ENCODE measurements at places on chromosomes 2 and 18.

DNA sequence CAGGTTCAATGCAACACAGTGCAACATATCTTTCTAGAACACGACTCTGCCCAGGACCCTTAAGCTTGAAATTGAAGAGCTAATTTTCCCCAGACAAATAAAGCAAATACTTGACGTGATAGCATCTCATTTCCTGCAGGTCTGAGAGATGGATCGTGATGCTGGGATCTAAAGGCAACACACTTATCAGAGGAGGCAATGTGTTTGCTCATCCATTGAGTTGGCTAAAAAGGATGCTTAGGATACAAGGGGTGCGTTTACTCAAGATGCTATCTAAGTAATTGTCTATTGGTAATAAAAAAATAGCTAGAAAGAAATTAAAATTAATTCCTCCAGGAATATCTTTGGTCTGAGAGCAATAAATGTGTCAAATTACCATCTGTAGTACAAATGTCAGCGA, 129.0 kb downstream of the SOCS6 start:
- no peak for DNase-seq

- no peak for DNase-seq
Observed at GRCh38 chr2:224221455-224221913, 180.4 kb downstream of the FAM124B start.

GRCh38 chr2:47334356-47335136, 68.4 kb upstream of the MSH2 start:
- no peak for DNase-seq

DNA sequence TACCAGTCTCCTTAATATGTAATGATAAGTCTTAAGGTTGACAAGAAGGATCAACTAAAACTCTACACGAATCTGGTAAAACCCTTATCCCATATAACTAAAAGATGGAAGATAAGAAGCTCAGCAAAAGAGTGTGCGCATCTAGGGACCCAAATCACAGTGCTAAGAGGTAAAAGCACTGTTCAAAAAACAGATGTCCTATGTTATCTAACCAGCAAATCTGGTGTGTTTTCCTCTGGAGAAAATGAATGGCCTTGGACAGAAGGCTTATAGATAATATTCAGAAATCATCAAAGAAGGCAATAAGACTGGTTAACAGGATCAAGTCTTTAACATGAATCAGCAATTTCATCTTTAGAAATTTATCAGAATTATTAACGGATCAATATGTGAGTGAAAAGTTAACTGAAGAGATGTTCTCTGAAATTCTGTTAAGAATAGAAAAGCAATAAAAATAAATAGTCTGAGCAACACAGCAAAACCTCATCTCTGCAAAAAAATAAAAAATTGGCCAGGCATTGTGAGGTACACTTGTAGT, 47.1 kb downstream of the RPRD1A start:
- DNase-seq = no peak

DNA sequence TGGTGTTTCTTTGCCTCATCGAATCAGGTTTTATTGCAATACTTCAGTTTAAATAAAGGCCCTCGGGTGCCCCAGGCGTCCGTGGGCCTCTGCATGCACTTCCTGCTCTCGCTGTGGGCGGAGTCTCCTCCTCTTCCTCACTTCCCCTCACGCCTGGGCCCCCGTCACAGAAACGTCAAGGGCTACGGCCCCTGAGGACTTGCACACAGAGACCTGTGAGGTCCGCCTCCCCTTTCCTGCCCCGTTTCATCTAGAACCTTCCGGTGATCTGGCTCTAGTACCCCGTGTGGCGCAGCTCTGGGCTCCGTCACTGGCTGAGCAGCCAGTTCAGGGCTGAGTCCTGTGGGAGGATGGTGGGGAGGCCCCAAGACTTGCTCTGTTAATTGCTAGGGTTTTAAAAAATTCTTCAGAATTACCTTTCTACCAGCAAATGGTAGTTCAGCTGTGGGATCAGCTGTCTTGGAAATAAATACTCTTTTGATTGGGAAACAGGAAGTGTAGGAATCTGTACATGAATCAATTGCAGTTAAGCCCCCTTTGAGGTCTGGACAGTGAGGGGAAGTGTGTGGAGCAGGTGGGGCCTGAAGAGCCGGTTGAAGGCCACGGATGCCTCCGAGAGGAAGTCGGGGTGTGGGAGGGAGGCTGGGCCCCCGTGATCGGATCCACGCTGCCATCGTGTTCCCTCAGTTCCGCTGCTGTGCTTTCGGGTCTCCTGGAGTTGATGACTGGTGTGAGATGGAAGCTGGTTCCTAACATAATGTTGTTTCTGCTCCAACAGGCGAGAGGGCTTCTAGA, 10.2 kb downstream of the NFATC1 start:
- peak; percentile 84 for DNase-seq

DNA sequence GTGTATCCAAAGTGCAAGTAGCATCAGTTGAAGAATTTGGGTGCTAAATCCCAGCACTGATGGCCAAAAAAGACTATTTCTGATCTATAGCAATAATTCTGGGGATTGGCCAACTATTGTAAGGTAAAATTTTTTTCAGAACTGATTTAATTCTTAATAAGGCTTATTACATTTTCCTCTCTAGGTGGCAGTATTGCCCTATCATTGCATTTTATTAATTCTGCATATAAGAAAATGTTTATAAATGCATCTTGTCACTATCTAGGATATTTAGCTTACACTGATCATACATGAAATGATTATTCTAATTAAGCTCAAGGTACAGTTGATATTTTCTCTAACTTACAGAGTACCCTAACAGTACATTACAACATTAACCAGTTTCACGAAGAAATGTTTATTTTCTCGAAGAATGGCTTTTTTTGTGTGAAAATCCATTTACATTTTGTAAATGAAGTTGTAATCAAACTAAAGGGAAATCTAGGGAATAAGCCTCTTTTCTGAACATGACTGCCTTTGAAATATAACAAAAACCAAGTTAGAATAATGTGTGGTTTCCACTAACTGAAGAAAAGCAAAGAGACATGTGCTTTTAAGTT, 11.0 kb downstream of the TTN start:
- DNase-seq = no peak

DNA sequence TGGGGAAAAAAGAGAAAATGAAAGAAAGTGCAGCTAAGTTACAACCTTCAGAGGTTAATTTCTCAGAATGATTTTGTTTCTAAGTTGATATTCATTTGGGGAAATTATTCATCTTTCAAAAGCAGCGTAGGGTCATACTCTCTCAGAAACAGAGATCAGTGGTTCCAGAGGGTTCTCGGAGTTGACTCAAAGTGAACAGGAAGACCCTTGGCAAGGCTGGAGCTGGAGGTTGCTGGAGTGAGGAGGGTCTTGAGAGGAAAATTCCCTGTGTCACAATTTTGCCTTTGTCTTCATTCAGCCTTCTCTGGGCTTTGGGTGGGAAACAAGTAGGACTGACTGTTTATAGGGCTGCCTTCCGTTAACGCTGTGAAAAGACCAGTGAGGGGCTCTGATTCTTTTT, 168.2 kb downstream of the ICOS start:
- DNase-seq = no peak

GRCh38 chr2:179049546-179050311, at the start of gene CCDC141:
CCDC141 (minus strand) TSS chr2:179050137; CDS start chr2:179049941, 196 bp downstream.
- no peak for DNase-seq

DNA sequence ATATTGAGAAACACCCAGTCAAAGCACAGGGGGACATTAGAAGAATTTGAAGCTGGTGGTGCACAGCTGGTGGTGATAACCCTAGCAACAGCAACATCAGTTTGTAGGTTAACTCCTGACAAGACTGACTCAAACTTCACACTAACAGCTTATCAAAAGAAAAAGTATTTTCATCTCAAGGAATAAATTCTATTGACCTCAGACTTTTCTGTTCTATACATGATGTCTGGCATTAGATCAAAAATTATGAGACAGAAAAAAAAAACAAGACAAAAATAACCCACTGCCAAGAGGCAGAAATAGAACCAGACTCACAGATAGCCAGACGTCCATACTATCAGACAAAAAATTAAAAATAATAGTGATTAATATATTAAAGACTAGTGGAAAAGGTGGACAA, 126.1 kb downstream of the COL6A3 start:
- no peak for DNase-seq

GRCh38 chr18:78542204-78542603, 437.4 kb upstream of the SALL3 start:
- no peak for DNase-seq

DNA sequence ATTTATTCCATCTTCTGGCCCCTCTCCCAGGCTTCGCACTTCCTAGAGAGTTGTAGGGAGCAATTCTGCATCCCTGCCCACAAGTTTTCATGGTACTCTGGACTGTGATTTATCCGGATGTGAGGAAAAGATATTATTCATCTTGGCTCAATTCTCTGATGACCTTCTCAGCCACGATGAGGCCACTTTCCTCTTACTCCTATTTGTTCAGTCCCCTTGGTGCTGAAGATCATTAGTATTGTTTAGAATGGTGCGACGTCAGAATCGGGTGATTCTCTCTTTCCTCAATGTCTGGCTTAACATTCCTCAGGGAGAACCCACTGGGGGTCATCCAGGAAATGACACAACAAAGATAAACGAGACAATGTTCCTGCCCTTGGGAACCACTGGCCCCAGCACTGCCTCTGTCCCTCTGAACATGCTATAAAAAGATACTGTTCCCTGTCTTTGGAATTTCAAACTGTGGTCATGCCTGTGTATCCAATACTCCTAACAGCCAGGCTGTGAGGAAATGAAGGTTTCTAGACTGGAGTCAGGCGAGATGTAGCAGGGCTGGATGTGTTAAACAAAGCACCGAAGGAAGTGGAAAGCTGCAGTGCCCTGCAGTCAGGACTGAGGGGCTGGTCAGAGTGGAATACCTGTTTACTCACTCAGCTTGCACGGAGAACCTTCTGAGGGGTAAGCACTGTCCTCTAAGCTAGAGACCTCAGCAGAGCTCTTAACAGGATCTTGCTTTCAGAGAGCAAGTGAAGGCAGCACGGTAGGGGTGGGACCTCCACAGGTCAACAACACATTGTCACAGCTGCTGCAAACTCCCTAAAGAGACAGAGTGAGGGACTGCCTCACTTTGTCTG, 12.9 kb upstream of the GLI2 start:
- no peak for DNase-seq

DNA sequence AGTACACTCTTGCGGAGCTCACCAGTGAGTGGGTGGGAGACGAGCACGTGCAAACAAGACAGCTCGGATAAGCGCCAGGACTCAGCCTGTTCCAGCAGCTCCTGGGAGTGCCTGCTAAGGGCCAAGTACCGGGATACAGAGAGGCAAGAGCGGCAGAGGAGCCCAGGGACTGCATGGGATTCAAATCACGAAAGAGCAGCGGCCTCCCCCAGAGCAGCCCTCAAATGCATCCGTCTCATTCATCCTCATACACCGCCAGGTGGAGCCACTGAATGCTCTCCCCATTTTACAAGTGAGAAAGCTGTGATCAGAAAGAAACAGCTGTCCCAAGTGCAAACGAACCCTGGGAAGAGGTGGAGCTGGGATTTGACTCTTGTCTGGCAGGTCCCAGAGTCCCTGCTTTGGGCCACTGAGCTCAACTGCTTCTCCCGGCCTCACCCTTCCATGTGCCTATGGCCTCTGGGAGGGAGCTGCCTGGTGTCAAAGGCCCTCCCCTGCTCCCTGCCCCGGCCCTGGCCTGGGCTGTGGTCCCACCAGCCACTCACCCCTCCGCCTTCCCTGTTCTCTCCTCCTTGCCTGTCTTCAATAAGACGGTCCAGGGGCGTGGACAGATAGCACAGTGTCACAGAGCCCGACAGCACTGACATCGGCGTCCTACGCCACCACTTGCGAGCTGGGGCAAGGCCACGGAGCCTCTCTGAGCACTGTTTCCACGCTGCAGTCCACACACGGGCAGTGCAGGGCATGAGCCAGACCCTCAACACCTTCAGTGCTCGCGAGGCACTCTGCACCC, 72.8 kb upstream of the TAF1B start:
- peak; percentile 48 for DNase-seq

DNA sequence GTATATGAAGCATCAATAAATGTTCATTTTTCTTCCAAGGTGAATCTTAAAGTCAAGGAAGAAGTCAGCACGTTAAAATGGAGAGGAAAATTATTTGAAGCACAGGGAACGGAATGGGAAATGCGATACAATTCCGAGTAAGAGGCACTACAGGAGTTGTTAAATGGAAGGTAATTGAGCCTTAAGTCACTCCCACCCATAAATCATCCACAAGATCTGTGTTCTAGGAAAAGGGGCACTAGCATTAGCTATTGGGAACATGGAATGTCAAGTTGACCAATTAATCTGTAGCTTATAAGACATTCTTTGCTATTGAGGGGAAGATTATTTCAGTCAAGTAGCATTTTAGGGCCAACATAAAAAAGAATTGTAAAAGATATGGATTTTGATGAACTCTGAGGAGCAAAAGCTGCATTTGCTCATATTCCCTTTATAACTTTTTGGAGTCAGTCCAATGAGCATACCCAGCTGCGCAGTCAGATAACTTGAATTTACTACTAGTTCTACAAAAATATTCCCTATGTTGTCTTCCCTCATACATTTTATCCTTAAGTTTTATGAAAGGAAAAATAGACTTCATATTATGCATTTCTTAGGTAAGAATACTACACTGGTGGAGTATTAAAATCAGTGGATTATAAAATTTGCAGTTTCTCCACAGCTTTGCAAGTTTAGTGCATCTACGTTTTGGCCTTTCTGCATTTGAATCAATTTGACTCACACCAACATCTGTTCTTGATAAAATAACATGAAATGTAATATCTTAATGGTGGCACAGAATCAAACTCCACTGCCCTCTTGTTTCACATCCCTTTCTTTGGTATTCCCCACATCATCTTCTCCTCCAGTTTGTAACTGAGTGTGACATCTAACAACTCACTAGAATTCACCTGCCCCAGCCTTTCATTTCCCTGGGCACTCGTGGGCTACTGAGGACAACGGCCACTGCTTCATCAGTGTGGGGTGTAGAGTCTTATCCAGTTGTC, 95.6 kb downstream of the SP3 start:
- no peak for DNase-seq

GRCh38 chr2:230957756-230958391, 32.8 kb upstream of the GPR55 start:
- no peak for DNase-seq

DNA sequence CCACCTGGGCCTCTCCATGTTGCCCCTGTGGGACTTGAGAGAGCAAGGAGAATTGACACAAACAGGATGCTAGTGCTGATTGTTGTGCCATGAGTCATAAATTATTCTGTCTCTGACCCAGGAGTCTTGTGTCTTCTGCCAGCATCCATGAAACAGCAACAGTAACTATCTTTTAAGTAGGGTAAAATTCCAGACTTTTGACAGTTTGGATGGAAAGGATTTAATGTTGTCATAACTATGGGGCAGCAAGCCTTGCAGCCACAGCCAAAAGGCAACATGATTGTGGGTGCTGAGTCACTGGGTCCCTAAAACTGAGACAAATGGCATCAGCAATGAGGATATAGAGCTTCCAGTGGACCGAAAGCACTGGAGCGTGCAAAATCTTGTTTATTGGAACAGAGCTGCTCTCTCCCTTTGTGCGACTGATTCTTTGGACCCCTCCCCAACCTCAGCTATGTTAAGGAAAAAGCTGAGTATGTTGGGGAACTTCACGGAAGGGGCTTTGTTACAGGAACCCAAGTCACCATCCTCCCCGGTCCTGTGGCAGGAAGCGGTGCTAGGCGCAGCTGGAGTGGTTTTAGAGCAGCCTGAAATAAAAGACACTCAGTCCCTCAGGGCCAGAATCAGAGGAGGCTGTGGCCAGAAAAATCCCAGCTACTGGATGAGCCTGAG, 9.6 kb upstream of the ITPRIPL1 start:
- no peak for DNase-seq

Data from activated CD4-positive, alpha-beta T cell treated with anti-CD3 and anti-CD28 coated beads for 4 hours (primary cell).